ENCODE measurements at places on chromosomes 3 and 15. TPM values are rescaled to one million over a fixed set of nuclear protein-coding genes. Genes with fewer than 3 reads are reported as not detected.

Gene SLITRK3
- 0.33 TPM for total RNA-seq

Gene ALPK3
- 1.6 TPM for total RNA-seq

Gene CYP1A2
- not detected for total RNA-seq

Gene GRAMD1C
- total RNA-seq, result 18.4 TPM

Gene IL17RD
- 31.8 TPM for total RNA-seq

Gene FBN1
- total RNA-seq, result 210 TPM
